ENCODE measurements at places on chromosomes 4 and X.

DNA sequence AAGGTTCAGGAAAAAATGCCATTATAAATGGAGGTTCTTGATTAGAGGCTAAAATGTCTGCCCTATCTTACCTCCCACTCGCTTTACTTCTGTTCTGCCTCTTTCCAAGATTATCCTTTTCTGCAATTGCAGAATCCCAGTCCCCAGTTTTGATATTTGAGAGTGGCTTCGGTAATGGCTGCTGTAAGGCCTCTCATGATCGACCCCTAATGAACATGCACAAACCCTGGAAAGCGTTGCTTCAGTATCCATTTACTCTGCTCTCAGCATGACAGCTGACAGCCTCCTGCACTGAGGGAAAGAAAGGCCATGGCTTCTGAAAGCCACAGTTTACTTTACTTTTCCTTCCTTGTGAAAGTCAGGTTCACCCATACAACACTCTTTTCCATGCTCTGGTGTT is 325.4 kb upstream of the GALNT7 start:
- no peak for DNase-seq

- no peak for DNase-seq
Measured at GRCh38 chrX:57772637-57773036, 92.6 kb upstream of the NLRP2B start.

- no peak for DNase-seq
Measured at GRCh38 chr4:102554482-102554881, 53.3 kb downstream of the NFKB1 start.

DNA sequence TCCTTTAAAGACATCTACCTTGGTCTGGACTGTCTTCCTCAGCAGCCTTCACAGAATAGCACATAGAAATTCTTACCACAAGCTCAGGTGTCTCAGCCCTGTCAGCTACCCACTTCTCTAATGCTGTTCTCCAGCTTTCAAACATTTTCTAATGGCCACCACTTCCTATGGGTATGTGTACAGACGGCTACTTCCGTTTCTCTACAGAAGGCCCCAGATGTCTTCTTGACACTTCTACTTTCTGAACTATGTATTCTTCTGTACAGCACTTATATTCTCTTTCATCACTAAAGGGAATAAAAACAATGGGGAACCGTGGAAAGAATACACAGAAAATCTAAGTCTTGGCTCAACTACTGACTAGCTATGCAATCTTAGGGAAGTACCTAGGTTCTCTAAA is 13.3 kb downstream of the OPHN1 start:
- DNase-seq = no peak

DNA sequence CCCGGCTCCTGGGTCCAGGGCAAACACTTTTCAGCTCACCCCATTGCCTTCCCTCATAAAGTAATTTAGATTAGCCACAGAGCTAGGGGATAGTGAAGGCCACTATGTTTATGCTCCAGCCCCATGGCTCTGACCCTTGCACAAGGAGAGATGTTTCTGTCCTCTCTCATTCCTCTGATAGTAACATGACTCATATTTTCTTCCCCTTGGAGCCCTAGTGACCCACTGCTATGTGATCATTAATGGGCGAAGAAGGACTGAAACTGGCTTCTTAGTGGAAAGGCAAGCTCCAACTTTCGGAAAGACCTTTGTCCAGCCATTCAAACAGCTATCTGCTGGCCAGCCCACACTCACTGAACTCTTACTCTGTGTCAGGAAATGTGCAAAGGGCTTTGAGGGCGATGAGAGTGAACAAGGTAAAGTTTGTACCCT is 12.3 kb downstream of the CLDN2 start:
- no peak for DNase-seq

DNA sequence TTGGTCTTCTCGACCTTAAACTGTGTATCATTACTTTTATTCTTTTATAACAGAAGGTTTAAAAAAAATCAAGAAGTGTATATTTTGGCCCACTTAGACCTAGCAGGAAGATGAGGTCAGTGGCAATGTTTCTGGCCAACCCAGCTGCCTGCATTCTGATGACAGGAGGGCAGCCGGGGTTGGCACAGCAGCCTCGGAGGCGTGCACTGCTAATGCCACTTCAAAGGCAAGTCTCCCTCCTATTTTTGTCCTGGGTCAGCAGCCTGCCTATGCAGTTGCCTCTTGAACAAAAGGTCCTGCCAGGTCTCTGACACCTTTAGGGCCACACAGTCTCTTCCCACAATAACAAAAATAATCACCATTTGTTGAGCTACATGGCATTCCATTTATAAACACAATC is 89.4 kb upstream of the MYOZ2 start:
- DNase-seq = no peak
